ENCODE measurements at places on chromosomes 16 and 17. TPM values are rescaled to one million over a fixed set of nuclear protein-coding genes. Genes with fewer than 3 reads are reported as not detected.

Gene MILR1
- total RNA-seq: 5.0 TPM

Gene FGF11
- total RNA-seq: 1.9 TPM

Gene KDM6B
- total RNA-seq: 67.6 TPM

Gene BEAN1
- not detected for total RNA-seq

Gene CLEC10A
- total RNA-seq: not detected

Gene MAP3K14
- 75.4 TPM for total RNA-seq

Gene PRRT2
- 2.8 TPM for total RNA-seq

Gene KRT36
- total RNA-seq: not detected

Gene TIGD7
- 5.0 TPM for total RNA-seq

Gene CFDP1
- total RNA-seq: 29.1 TPM

Gene GAS7
- 5.5 TPM for total RNA-seq

DNA sequence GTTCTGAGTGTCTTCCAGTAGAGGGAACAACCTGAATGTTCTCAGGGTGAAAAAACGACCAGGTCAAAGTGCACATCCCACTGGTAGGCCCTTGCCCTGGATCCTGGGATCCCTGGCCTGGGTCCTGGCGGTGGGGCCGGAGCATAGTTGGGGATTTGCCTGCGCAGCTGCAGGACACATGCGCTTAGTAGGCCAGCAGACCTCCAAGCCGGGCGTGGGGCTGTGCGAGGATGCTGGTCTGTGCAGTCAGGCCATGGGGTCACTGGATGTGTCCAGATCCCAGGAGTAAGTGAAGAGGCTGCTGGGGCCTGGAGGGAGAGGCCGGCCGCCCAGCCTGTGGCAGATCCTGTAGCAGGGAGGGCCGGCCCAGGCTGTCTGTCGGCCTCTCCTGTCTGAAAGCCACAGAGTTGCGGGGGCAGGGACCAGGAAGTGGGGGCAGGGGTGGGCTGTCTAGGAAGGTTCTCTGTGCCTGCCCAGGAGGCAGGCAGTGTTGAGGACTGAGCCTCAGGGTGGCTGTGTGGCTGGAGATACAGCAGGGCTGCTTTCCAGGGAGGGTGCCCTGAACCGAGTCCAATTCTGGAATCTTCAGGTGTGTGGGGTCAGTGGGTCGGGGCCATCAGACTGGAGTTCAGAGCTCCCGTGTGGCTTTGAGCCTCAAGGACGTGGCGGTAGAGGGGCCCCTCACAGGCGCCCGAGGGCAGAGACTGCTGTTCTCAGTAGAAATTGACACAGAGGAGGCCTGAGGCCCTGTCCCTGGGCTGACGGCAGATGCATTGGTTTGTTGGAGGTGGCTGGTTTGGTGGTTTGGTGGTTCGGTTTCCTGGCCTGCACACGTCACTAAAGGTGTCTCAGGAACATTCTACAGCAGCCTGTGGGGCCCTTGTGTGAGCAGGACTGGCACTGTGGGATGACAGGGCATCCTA, 17.2 kb upstream of the NUDT16L1 start:
- no peaks in the 10 kb centered on the region for H3K27me3 ChIP-seq
- H3K36me3 ChIP-seq: no peaks in the 10 kb centered on the region
- DNase-seq: no peak
- peaks cover 22% of the 10 kb centered on the region for H3K4me1 ChIP-seq
- H3K27ac ChIP-seq: peak overlapping the region; percentile 86
- peak overlapping the region; percentile 68 for H3K4me3 ChIP-seq

DNA sequence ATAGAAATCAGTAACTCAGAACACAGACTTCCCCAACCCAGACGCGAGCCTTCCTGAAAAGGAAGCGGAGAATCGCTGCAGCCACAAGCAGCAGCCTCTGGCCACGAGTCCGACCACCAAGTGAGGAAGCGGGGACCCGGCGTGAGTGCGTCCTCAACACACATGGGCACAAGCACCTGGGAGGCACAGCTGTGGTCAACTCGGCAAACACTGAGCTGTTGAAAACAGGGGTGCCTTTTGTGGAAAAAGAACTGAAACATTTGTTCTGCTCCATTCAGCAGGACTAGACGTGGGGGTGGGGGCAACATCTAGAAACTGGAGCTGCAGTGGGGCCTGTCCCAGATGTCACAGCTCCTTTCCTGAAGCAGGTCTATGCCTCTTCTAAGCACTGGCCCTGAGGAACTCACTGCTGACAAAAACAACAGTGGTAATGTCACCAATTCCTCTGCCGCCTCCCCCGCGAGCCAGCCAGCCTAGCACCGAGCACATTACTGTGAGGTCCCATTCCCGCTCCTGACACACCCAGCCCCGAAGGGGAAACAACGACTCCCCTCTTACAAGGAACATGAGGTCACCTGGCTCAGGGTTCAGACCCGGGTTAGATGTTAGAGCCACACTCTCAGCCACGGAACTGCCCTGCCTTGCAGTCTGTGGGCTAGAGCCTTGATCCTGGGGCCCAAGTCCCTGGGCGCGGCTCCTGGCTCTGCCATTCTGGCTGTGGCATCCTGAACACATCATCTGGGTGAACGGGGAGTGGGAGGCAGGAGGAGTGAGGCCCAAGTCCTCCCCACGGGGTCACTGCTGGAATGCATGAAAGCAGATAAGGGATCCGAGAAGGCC, 29.0 kb downstream of the KDM8 start:
- H3K27me3 ChIP-seq: no peaks in the 10 kb centered on the region
- H3K27ac ChIP-seq: peak overlapping the region; percentile 78
- no peaks in the 10 kb centered on the region for H3K36me3 ChIP-seq

GRCh38 chr16:28264656-28265055, 27.7 kb upstream of the SBK1 start:
- peaks cover 7% of the 10 kb centered on the region for H3K4me1 ChIP-seq
- H3K27ac ChIP-seq: no peak overlapping the region
- H3K36me3 ChIP-seq: no peaks in the 10 kb centered on the region
- H3K4me3 ChIP-seq: no peak overlapping the region

DNA sequence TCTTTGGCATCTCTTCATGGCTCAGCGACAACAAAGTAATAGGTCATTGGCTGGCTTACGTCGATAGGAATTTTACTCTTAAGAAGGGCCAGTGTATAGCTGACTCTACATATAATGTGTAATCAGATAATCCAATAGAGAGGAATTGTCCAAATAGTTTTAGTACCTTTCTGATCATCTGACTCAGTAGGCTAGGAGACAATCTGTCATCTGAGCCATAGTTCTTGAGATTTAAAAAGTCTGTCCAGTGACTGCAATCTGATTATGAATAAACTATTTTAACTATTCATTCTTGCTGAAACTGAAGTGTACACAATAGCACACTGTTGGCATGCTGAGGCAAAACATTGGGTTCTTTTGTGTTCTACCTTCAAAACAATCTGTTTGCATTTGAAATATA, 21.4 kb upstream of the NOL11 start:
- no peak overlapping the region for H3K27ac ChIP-seq
- no peaks in the 10 kb centered on the region for H3K27me3 ChIP-seq
- H3K4me1 ChIP-seq: no peaks in the 10 kb centered on the region
- no peak for DNase-seq

DNA sequence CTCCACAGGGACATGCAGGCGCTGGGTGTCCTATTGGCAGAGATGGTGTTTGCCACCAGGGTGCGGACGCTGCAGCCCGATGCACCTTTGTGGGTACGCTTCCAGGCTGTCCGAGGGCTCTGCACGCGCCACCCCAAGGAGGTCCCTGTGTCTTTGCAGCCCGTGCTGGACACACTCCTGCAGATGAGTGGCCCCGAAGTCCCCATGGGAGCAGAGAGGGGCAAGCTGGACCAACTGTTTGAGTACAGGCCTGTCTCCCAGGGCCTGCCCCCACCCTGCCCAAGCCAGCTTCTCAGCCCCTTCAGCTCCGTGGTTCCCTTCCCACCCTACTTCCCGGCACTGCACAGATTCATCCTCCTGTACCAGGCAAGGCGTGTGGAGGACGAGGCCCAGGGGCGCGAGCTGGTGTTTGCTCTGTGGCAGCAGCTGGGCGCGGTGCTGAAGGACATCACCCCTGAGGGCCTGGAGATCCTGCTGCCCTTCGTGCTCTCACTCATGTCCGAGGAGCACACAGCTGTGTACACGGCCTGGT, 2.8 kb downstream of the WDR81 start:
- no peaks in the 10 kb centered on the region for H3K27me3 ChIP-seq
- no peaks in the 10 kb centered on the region for H3K36me3 ChIP-seq
- H3K4me1 ChIP-seq: peaks cover 26% of the 10 kb centered on the region
- no peak overlapping the region for H3K27ac ChIP-seq
- DNase-seq: peak; percentile 48

DNA sequence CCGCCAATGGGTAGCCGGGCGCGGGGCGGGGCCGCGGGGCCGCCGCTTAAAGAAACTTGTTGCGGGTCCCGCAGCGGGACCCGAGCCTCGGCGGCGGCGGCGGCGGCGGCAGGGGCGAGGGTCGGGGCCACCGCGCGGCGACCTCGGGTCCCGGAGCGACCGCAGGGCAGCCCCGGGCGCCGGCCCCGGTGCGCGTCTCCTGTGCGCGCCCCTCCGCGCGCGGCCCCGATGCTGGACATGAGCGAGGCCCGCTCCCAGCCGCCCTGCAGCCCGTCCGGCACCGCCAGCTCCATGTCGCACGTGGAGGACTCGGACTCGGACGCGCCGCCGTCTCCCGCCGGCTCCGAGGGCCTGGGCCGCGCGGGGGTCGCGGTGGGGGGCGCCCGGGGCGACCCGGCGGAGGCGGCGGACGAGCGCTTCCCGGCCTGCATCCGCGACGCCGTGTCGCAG, at the start of gene SOX8:
SOX8 (plus strand) TSS at position 76 of the 450 bp plus-strand sequence; CDS start at position 229, 153 bp downstream.
- H3K4me1 ChIP-seq: peaks cover 6% of the 10 kb centered on the region
- DNase-seq: no peak
- no peaks in the 10 kb centered on the region for H3K36me3 ChIP-seq
- H3K27me3 ChIP-seq: peaks cover 8% of the 10 kb centered on the region

DNA sequence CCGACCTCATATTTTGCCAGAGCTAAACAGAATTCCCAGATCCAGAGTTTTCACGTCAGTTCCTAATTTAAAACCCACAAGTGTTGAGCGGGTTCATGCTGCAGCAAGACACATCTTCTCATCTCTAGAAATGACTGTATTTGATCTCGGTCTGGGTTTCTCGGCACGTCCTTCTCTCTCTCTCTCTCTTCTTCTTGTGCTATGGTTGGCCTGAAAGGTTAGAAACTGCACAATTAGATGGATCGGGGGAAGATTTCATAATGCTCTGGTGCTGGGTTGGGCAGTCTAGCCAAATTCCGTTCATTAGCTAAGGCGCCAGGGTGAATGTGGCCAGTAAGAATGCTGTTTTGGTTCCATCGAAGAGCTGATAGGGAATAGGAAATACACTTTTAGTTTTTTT, 158.9 kb upstream of the NOG start:
- DNase-seq: no peak
- no peak overlapping the region for H3K4me3 ChIP-seq
- H3K27ac ChIP-seq: no peak overlapping the region
- no peaks in the 10 kb centered on the region for H3K36me3 ChIP-seq

DNA sequence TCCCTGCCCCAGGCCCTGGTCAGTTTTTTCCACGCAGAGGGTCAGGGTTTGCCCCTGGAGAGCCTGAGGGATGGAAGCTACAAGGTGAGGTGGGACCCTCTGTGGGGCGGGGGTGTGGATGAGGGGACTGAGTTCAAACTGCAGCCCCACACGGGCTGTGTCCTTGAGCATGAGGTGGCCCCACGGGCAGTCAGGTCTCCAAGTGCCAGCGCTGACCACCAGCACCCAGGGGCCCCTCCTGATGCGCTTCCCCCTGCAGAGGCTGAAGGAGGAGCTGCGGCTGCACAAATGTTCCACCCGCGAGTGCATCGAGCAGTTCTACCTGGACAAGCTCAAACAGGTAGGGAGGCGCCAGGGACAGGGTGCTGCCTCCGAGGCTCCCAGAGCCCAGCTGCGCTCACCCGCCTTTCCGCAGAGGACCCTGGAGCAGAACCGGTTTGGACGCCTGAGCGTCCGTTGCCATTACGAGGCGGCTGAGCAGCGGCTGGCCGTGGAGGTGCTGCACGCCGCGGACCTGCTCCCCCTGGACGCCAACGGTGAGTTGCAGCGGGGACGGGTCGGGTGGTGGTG, 4.3 kb downstream of the TSR3 start:
- no peak overlapping the region for H3K27ac ChIP-seq
- peaks cover 22% of the 10 kb centered on the region for H3K4me1 ChIP-seq
- H3K27me3 ChIP-seq: no peaks in the 10 kb centered on the region
- no peak for DNase-seq
- no peak overlapping the region for H3K4me3 ChIP-seq

GRCh38 chr17:44362459-44362948, 1.1 kb downstream of the FAM171A2 start:
- H3K27ac ChIP-seq: no peak overlapping the region
- no peaks in the 10 kb centered on the region for H3K4me1 ChIP-seq

- H3K27ac ChIP-seq: no peak overlapping the region
- peaks cover 54% of the 10 kb centered on the region for H3K36me3 ChIP-seq
- no peak overlapping the region for H3K4me3 ChIP-seq
- peaks cover 38% of the 10 kb centered on the region for H3K4me1 ChIP-seq
- DNase-seq: no peak
- no peaks in the 10 kb centered on the region for H3K27me3 ChIP-seq
Observed at GRCh38 chr16:71919035-71919434, 23.7 kb downstream of the IST1 start.

- H3K36me3 ChIP-seq: peaks cover 6% of the 10 kb centered on the region
- DNase-seq: no peak
- peaks cover 13% of the 10 kb centered on the region for H3K4me1 ChIP-seq
- no peaks in the 10 kb centered on the region for H3K27me3 ChIP-seq
- peak overlapping the region; percentile 52 for H3K27ac ChIP-seq
- H3K4me3 ChIP-seq: peak overlapping the region; percentile 51
Observed at GRCh38 chr16:79163691-79164387, 436.7 kb downstream of the MAF start.

DNA sequence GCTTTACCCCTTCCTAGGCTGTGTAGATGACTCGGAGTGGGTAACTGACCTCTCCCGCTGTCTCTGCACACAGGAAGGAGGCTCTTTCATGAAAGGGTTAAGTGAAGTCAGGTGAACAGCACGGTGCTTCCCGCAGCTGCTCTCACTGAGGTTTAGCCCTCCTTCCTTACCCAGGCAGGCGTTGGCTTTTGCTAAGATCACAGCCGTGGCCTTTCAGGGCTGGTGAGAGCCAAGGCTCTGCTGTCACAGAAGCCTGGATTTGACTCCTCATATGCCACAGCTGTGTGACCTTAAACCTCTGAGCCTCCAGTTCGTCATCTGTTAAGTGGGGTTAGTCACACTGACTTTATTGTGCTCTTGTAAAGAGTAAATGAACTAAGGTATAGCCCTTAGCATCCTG, 90.9 kb upstream of the PLCG2 start:
- no peak overlapping the region for H3K27ac ChIP-seq
- no peaks in the 10 kb centered on the region for H3K36me3 ChIP-seq
- DNase-seq: no peak
- no peak overlapping the region for H3K4me3 ChIP-seq
- H3K4me1 ChIP-seq: no peaks in the 10 kb centered on the region
- no peaks in the 10 kb centered on the region for H3K27me3 ChIP-seq

DNA sequence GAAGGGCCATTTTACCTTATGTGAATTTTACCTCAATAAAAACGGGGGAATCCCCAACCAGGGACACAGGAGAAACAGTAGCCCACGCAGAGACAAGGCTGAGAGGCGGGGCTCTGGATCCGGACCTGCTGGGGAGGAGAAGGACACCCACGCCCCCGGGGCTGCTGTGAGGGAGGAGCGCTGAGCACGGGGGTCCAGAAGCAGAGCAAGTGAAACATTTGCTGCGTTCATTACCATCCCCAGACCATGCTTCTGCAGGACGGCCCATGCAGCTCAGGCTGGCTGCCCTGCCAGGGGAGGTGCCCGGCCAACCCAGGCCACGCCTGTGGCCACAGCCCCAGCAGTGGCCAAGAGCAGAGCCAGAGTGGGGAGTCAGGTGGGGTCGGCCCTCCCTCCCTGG, 50.0 kb downstream of the KCNJ18 start:
- H3K36me3 ChIP-seq: no peaks in the 10 kb centered on the region
- no peak overlapping the region for H3K27ac ChIP-seq
- peaks cover 3% of the 10 kb centered on the region for H3K4me1 ChIP-seq
- no peak for DNase-seq
- no peaks in the 10 kb centered on the region for H3K27me3 ChIP-seq

All from natural killer cell treated with Interleukin-12 subunit alpha and Interleukin-12 subunit beta and Interleukin-15 and Interleukin-18, amount 100 ng/mL, for 72 hours (primary cell).